ENCODE measurements at places on chromosomes 3 and 15.

- DNase-seq, result no peak
Observed at GRCh38 chr15:76221085-76221767, 90.0 kb downstream of the ETFA start.

DNA sequence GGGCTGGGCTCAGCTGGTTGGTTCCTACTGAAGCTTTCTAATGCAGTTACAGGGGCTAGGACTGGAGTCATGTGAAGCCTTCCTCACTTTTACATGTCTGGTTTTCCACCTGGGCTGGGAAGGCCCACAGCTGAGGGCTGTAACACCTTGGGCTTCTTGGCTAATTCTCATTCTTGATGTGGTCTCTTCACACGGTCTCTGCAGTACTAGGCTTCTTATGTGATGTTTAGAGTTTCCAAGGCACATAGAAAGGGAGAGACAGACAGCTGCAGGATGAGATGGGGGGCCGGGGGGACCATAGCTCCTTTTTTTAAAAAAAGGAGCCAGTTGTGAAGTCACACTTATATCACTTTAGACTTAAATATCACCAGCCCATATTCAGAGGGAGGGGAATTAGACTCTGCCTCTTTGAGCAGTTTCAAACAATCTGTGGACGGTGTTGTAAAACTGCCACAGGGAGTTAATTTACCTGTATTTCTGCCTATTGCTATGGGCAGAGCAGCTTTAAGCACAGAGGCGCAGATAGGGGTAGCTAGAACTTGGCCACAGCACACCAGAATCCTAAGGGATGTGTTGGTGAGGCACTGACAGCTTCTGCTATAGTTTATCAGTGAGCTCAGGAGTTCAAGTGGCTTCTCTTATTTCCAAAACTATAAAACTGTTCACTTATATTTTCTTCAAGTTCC is 46.7 kb downstream of the NKIRAS1 start:
- DNase-seq, result no peak

DNA sequence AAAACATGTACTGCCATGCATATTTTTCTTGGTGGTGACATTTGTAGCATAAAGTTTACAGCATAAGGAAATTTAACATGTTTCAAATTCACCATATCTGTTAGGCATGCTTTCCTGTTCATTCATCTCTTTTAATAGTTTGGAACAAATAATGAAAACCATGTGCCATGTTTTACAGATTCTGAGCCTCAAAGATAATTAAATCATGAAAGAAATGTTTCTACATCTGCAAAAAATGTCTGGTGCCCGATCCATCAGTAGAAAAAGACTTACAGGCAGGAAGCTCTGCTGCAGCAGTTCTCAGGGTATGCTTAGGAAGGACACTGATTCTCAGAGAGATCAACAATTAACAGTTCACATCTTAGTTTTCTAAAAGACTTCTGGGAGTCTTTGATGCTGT is 316.2 kb downstream of the IL5RA start:
- DNase-seq, result no peak

DNA sequence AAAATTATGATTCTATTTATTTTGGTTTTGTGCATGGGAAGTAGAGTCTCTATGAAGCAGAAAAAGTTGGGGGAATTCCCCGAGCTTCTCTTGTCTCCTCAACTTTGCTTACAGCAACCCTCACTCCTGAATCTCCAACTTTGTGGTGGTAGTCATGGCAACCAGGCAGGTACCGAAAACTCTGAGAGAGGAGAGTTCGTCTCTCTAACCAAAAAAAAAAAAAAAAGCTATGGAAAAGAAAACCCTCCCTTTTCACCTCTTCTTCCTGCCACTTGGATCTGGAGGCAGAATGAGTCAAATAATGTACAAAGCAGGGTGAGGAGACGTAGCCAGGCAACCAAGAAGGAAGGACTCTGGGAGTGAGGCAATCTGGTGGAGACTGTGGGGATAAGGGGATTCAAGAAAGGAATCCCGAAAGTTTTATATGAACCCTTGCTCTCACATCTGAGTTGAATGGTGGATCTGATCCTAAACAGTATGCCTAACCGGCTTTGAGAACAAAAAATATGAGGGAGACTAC is 108.1 kb downstream of the PLOD2 start:
- DNase-seq, result no peak

DNA sequence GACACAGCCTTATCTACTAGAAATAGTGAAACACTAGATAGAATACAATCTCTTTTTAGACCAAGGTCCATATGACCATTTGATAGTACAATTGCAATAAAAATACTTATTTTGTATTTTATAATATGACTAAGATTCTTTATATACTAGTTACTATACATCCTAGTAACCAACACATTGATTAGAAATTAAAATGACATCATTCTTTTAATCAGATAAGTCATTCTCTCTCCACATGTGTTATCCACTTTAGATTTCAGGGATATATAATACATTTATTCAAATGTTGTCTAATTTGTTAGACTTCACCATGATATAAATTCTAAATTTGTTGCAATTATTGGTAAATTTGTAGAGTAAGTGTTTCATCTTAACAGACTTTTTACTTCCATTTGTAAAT is 276.2 kb upstream of the DPH6 start:
- no peak for DNase-seq

- DNase-seq, result no peak
Observed at GRCh38 chr3:6994081-6994668, 133.3 kb downstream of the GRM7 start.

GRCh38 chr15:35874260-35874905 is 328.4 kb upstream of the DPH6 start:
- no peak for DNase-seq

DNA sequence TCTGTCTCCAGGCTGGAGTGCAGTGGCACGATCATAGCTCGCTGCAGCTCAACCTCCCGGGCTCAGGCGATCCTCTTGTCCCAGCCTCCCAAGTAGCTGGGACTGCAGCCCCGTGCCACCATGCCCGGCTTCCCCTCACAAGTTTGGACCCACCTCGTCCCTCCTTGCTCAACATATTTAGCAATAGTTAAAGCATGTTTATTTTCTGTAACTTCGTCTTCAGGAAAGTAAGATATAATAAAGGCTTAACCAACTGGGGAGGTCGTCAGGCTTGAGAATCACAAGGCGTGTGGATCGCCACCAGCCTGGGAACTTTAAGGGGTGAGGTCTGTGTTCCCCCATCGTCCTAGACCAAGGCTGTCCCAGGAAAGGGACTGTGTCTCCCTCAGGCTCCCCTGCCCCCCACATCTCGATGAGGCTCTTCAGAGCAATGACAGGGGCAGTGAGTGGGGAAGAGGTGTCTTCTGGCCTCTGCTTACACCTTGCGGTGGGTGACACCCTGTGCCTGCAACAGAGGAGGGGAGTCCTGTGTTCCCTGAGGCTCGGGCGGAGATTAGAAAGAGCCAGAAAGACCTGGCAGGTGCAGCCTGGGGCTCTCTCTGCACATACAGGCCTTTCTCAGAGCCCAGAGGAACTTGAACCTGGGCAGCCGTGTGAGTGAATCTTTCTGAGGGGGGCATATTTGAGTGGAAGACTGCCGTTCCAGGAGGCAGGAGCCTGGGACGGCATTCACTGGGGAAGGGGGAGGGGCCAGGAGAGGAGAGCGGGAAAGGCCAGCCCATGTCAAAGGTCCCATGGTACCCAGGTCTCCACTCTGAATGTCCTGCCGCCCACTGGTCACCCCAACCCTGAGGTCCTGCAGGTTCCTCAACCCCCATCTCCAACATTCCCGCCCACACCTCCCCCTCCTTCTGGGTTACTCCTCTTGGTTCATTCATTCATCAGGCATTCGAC is 152.3 kb downstream of the SMAD6 start:
- DNase-seq, result peak; percentile 35

DNA sequence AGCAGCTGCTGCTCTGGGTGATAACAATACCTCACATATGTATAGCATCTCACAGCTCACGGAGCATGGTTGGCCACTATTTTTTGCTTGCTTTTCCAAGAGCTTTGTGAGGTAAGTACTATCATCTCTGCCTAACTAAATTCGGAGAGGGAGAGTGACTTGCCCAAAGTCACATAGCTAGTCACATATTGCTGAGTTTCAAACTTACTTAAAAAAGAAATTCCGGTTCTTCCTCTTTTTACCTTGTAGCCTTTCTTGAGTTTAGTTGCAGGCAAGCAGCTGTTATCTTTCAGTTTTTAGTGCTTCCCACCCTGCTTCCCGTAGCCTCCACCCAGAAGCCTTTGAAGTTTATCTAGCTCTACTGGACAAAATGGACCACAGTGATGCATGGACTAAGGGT is 309.2 kb downstream of the PDCD6IP start:
- DNase-seq, result no peak

DNA sequence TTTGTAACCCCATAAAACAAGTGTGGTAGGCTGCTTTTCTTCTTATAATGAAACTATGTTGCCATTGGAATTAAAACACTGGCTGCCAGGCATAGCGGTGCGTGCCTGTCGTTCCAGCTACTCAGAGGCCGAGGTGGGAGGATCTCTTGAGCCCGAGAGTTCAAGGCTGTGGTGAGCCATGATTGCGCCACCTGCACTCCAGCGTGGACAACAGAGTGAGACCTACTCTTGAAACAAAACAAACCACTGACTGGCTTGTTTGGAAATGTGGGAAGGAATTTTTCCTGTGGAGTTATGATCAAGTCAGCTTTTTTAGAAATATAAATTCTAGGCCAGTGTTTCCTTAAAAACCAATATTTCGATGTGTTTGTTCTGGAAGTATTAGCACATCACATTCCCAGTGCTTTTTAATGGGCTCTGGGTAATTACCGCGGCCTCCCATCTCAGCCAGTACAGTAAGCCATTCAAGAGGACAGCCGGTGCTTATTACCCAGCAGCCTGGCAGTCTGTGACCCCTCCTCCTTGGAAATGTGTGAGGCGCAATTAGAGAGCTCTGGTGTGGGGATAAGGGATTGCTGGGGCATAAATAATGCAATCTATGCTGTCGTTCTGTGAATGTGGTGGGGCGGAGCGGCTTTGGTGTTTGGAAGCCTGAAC is 58.3 kb upstream of the TRAK1 start:
- DNase-seq, result peak; percentile 19

DNA sequence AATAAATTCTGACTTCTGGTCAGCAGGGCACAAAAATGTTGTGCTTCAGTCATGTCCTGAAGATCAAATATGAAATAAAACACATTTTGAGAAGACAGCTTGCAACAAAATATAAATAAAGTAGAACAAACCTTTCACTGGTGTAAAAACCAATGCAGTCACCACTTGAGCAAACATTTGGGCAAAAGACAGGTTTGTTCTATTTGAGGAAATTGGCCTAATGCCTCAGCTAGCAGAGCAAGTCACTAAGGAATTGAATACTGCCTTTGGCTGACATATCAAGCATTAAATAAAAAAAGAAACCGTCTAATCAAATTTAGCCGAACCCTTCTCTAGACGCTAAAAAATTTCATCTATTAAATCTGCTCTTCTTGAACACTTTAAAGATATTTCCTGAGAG is 475.4 kb upstream of the CNTN3 start:
- DNase-seq, result no peak

GRCh38 chr3:125470671-125471070 is 49.3 kb downstream of the SNX4 start:
- no peak for DNase-seq

GRCh38 chr3:71185733-71186455 is 397.6 kb downstream of the FOXP1 start:
- DNase-seq, result no peak

GRCh38 chr3:197366301-197367044 is 68.1 kb upstream of the DLG1 start:
- no peak for DNase-seq

DNA sequence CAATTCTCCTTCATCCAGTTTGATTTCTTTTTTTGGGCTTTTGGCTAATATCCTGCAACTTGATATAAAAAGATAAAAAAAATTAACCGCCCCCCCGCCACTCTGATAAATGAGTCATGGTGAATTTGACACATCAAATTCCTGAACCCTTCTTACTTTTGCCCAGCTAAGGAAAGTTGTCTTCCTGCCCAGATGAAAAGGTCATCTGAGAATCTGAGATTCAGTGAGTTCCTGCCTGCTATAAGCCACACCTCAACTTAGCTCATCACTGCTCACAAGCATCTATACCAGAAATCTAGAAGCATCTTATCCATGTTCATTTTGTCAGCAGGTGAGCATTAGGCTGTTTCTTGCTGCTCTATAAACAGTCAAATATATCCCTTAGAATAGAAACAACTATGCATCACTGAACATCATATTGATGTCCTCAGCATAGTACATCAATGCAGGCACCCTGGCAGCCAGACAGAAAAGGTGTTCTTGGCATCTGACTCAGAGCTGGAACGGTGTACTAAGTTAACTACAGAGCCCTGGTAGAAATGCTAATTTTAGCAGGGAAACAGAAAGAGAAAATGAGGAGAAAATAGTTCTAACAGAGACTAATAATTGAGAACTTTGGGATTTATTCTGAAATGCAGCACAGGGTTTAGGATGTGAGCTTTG is 77.1 kb downstream of the SEMA6D start:
- DNase-seq, result no peak

DNA sequence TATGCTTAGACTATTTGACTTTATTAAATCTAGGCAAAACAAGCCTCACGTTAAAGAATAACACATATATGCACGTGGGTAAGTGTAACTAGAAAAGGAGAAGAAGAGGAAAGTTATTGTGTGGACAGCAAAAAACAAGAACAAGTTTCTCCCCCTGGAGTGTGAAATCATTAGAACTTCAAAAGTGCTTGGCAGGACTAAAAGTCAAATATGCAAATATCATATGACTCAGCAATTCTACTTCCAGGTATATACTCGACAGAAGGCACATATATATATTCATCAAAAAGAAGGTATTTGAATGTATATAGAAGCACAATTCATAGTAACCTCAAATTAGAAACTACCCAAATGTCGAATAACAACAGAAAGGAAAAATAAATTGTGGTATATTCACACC is 68.9 kb upstream of the STXBP5L start:
- no peak for DNase-seq

- no peak for DNase-seq
Observed at GRCh38 chr15:67076147-67076843, 10.9 kb downstream of the SMAD3 start.

DNA sequence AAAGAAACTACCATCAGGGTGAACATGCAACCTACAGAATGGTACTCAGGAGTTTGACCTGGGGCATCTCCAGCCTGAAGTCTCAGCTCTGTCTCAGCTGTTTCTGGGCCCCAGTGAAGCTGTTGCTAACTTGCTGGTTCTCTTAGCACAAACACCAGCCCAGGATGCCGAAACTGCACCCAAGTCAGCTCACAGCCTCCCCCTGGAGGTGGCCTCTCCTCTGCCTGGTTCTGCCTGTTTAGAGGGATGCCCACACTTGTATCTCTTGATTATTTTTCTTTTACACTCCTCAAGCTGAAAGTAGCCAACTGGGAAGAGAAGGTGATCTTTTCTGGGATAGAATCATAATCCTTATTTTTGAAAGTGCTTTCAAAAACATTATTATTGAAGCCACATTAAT is 289.0 kb upstream of the RASGRP1 start:
- no peak for DNase-seq

- no peak for DNase-seq
Observed at GRCh38 chr3:113096188-113096892, 105.6 kb downstream of the GTPBP8 start.

- DNase-seq, result no peak
Observed at GRCh38 chr3:45367453-45367871, 20.9 kb upstream of the LARS2 start.

DNA sequence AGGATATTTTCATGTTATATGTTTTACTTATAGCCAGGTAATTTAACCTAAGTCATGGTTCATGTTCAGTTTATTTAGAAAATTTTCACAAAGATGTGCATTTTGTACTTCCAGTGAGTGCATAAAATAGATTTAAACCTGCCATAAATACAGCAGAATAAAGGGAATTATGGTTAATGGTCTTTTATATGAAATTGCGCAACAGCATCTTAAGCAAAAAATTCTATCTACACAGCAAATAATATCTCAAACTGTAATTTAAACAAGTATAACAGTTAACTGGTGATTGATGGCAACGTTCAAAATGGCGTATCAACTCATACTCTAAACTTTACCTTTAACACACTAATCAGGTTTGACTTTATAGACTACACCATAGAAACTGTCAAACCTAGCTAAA is 97.6 kb downstream of the ROBO1 start:
- no peak for DNase-seq

Measured in activated CD8-positive, alpha-beta memory T cell treated with anti-CD3 and anti-CD28 coated beads, Interleukin-2, amount 10 ng/mL, durations not matched to agents 7 days and 5 days (primary cell).